Hematopoietic multipotent progenitor cell (in vitro differentiated cells): ENCODE measurements at places on chromosomes 4 and X. TPM values are rescaled to one million over a fixed set of nuclear protein-coding genes. Genes with fewer than 3 reads are reported as not detected.

GRCh38 chrX:31266203-31267076, 194.6 kb upstream of the FTHL17 start:
- peak; percentile 27 for DNase-seq

- DNase-seq, result no peak
These were observed 125.0 kb downstream of the BMPR1B start for GRCh38 chr4:94882756-94883155.

GRCh38 chr4:55733932-55734331, 85.7 kb upstream of the EXOC1L start:
- no peak for DNase-seq

GRCh38 chr4:170776983-170777382, 687.2 kb upstream of the AADAT start:
- DNase-seq, result no peak

DNA sequence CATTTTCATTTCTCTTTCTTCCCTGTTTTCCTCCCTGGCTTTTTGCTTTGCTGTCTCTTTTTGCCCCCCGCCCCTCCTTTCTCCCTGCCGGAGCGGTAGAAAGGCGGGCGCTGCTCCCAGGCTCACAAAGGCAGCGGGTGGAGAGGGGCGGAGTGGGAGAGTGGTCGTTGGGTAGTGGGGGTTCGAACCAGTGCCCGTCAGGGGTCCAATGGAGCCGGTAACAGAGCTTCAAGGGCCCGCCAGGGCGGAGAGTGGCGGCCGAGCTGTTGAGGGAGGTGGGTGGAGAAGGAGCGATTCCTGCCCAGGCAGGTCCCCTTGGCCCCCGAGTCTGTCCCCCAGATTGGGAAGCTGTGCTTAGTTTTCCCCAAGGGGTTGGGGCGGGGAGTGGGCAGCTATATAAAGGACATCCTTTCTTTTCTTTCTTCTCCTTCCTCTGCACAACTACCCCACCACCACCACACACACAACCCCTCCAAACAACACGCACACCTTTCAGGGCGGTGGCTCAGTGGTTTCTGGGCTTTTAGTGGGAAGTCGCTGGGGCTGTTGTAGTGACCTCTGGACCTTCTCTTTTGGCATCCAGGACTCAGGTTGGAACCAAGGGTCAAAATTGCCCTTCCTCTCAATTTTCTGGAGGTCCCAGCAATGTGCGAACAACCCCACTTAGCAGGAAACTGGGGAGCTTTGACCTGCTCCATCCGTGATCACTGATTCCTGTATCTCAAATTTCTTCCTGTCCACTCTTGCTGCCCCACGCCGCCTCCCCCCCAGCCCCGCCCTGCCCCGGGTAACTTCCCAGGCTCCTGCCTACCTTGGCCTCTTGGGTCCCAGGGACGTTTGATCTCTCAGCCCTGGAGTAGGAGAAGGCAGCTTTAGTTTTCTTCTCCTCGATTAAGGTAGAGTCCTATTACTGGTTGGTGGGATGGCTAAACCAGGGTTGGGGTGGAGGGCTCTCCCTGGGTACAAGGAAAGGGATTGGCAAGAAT, 1.9 kb downstream of the EFNB1 start:
- DNase-seq, result no peak

The ATP7A gene
- total RNA-seq, result 7.8 TPM

The NXF3 gene
- under 0.01 TPM for total RNA-seq

The CT47B1 gene
- not detected for total RNA-seq

The SPATA4 gene
- not detected for total RNA-seq
